ENCODE measurements at places on chromosomes 16 and 17.

DNA sequence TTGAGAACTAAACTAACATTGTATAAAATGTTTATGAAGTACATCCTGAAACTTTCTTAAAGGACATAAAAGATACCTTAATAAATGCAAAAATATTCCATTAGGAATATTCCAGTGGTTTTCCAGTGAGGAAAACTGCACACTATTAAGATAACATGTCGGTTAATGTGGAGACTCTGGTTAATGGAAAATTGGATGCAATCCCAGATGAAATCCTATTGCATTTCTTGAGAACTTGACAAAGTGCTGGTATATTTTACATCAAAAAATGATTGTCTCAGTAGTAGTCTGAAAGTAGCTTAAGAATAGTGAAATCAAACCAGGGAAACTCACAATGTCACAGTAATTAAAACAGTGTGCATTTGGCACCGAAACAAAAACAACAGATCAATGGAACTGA lies 202.5 kb upstream of the MON1B start:
- no peak for DNase-seq

DNA sequence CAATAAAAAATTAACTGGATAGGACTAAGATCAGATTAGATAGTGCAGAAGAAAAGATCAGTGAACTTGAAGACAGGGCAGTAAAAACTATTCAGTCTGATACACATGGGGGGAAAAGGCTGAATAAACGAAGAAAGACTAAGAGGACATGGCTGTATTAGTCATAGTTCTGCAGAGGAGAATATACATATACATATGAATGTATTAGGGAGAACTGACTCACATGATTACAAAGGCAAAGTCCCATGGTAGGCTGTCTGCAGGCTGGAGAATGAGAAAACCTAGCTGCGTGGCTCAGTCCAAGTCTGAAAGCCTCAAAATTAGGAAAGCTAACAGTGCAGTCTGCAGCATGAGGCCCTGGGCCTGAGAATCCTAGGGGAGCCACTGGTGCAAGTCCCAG lies 98.2 kb upstream of the GNAO1 start:
- DNase-seq: no peak

DNA sequence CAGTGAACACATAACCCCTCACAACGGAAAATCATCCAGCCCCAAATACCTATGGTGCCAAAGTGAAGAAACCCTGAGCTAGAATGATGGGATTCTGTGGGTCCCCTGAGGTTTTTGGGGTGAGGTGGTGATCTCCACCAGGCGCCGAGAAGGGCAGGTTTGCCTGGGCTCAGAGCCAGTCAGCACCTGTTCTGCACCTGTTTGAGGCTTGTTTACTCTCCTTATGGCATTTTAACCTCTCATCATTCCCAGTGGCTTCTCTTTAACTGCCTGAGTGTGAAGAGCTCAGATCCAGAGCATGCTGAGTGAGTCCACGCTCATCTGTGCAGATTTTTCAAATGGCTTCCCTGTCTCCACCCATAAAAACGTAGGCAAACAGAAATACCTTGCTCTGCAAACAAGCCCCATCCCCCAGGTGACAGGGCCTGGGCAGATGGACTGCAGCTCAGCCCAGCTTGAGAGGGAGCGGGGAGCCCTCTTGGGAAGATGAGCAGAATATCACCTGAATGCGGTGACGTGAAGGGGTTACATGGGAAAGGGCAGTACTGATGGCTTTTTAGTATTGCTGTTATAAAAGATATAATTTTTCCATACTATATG lies 40.1 kb upstream of the CLEC19A start:
- DNase-seq: no peak

DNA sequence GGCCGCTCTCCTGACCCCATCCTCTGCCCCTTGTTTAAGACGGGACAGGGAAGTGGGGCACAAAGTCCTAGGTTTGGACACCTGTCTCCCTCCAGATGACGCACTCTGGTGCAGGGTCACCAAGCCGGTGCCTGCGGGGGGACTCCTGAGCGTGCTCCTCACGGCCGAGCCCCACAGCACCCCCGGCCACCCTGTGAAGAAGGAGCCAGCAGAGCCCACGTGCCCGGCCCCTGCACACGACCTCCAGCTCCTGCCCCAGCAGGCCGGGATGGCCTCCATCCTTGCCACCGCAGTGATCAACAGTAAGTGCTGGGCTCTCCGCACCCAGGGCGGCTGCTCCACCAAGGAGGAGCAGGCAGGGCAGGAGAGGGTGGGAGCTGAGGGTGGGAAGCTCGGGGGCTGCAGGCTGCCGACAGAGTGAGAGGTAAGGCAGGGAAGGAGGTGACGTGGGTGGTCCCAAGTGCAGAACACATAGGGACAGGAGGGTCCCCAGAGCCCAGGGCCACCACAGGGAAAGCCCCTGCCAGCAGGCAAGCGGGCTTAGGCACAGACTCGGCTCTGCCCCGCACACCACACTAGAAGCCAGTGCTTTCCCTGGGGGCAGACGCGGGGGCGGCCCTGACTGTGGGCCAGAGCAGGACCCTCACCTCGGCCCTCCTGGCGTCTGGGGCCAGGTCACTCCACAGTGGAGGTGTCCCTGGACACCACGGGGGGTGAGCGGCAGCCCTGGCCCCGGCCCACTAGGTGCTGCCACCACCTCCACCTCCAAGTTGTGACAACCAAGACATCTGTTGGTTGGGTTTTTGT lies 42.1 kb upstream of the ZC3H18 start:
- no peak for DNase-seq

DNA sequence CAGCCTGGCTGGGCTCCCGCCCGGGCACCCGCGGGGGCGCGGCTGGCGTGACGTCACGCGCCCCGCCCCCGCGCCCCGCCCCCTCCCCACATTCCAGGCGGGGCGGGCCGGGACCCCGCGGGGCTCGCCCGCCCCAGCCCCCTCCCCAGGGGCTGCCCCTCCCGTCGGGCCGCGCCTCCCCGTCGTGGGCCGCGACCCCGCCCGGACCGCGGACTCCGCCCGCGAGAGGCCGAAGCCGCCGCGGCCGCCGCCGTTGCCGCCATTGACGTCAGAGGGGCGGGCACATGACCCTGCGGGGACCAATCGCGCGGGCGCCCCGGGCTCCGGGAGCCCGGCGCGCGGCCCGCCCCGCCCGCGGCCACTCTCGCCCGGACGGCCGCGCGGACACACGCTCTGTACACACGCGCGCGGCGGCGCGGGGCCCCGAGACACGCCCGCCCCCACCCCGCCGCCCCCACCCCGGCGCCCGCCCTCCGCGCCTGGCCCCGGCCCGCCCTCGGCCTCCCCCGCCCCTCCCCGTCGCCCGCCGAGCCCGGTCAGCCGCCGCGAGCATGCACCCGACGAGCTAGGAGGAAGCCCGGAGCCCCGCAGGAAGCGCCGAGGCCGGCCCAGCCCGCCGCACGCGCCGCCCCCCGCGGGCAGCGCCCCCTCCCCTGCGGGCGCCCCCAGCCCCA lies at the start of gene CMIP:
Gene CMIP (plus strand): TSS at position 361 of the 674 bp plus-strand sequence.
- DNase-seq: peak; percentile 72

DNA sequence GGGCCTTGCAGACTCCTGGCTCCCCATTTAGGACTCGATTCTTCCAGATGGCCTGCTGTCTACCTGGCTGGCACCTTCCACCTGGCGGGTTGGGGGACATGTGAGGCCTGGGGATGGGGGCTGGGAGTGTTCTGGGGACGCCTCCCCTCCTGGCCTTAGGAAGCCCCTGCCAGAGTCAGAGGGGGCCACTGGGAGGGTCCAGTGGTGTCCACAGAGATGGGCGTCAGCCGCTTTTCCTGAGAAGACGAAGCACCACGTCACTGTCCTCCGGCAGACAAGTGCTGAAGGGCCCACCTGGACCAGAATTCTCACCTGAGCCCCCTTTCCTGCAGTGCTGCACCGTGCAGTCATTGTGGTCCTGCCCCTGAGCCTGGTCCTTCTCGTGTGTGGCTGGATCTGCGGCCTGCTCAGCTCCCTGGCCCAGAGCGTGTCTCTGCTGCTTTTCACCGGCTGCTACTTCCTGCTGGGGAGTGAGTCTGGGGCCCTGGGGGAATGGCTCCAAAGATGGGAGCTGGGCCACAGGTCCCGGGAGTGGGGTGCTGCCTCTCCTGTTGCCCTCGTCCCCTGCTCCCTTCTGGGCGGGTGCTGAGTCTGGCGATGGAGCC lies 2.9 kb downstream of the TMEM235 start:
- DNase-seq: no peak
